ENCODE measurements at places on chromosomes 12 and 14. TPM values are rescaled to one million over a fixed set of nuclear protein-coding genes. Genes with fewer than 3 reads are reported as not detected.

GRCh38 chr14:22070119-22070982 is 396.7 kb upstream of the OR4E1 start:
- H3K4me1 ChIP-seq, result peaks cover 35% of the 10 kb centered on the region
- no peaks in the 10 kb centered on the region for H3K36me3 ChIP-seq
- peak; percentile 29 for DNase-seq
- peak overlapping the region; percentile 81 for H3K27ac ChIP-seq
- peaks cover 11% of the 10 kb centered on the region for H3K27me3 ChIP-seq

GRCh38 chr14:20998674-20999366 is at the start of gene SLC39A2:
SLC39A2 (plus strand) TSS chr14:20999293; CDS start chr14:20999447, 154 bp downstream.
- H3K4me3 ChIP-seq, result no peak within 1 kb of the TSS
- peaks cover 38% of the 10 kb centered on the region for H3K36me3 ChIP-seq
- H3K4me1 ChIP-seq, result peaks cover 2% of the 10 kb centered on the region
- DNase-seq, result no peak

DNA sequence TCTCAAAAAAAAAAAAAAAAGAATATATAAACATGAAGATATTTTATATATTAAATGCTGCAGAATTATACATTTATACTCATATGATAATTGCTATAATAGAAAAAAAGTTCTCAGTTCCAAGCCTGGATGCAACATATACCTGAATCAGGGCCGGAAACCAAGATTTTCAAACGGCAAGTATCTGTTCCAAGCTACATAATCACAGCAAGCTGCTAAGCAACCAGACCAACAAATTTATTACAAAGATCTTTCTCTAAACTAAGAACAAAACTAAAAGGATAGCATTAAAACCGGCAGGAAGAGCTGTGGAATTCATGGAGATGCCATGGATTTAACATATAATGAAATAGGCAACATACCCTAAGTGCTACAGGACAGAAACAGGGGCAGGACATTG is 7.1 kb downstream of the RACGAP1 start:
- H3K27ac ChIP-seq, result no peak overlapping the region
- H3K4me1 ChIP-seq, result no peaks in the 10 kb centered on the region
- no peak for DNase-seq
- no peak overlapping the region for H3K4me3 ChIP-seq
- H3K27me3 ChIP-seq, result no peaks in the 10 kb centered on the region

- H3K27me3 ChIP-seq, result no peaks in the 10 kb centered on the region
- peaks cover 55% of the 10 kb centered on the region for H3K4me1 ChIP-seq
- peak; percentile 40 for DNase-seq
- peak overlapping the region; percentile 87 for H3K4me3 ChIP-seq
- H3K36me3 ChIP-seq, result no peaks in the 10 kb centered on the region
- H3K27ac ChIP-seq, result peak overlapping the region; percentile 96
Observed at GRCh38 chr14:50520947-50521815, 11.2 kb downstream of the MAP4K5 start.

DNA sequence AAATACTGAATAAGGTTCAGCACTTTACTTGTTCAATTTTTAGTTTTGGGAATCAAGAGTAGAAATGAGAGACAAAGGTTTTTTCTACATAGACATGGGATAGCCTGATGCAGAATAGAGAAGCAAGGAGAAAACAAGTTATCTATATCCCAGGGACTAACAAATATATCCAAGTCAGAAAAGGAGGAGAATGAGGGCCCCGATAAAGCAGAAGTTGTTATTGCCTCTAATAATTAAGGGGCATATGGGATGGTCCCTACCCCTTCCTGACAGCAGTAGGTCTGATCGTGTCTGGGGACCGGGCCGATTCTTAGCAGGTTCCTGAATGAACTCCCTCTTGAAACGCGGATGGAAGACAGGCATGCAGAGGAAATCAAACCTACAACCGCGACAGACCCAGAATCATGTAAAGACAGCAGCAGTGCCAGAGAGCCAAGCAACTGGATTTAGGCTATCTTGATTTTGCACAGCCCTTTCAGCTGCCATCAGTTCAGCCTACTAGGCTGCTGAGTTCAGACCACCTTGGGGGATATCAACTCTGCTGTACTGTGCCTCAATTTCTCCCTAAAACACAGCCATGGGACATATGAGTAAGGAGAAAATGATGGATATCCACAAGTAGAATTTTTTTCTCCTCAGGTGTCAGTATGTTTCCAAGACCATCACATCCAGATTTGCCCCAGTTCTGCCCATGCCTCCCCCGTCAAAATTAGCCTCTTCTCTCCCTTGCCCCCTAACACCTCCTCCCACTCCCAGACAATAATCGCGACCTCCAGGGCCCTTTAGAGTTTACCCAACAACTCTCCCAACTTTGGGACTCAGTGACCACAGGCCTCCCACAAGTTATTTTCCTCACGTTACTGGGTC is 706 bp downstream of the PRMT5 start:
- no peak for DNase-seq
- H3K27ac ChIP-seq, result no peak overlapping the region
- peaks cover 5% of the 10 kb centered on the region for H3K27me3 ChIP-seq
- H3K4me1 ChIP-seq, result peaks cover 4% of the 10 kb centered on the region
- H3K4me3 ChIP-seq, result no peak overlapping the region

DNA sequence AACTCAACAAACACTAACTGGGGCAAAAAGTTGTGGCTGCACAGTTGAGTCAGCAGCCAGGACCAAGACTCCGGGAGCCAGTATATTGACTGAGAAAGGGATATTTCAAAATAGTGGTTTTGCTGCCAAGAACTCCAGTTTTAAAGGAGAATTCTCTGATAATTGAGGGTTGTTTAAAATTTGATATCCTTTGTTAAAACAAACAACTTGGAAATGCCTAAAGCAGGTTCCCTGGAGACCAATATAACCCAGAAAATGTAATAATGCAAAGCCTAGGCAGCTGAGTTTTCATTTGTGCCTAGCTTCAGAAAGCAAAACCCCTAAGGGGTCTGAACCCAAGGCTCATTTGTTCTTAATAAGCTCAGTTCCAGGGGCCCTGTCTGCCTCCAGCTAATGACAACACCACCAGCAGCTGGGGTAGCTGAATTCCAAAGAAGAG is 311.7 kb upstream of the CCDC196 start:
- no peak overlapping the region for H3K27ac ChIP-seq
- H3K4me1 ChIP-seq, result no peaks in the 10 kb centered on the region
- DNase-seq, result no peak
- no peak overlapping the region for H3K4me3 ChIP-seq
- no peaks in the 10 kb centered on the region for H3K27me3 ChIP-seq
- H3K36me3 ChIP-seq, result no peaks in the 10 kb centered on the region

- H3K36me3 ChIP-seq, result peaks cover 24% of the 10 kb centered on the region
- H3K4me3 ChIP-seq, result peak within 1 kb of the TSS; percentile 96
- DNase-seq, result peak; percentile 100
- H3K27me3 ChIP-seq, result peaks cover 22% of the 10 kb centered on the region
- H3K4me1 ChIP-seq, result peaks cover 44% of the 10 kb centered on the region
Observed at GRCh38 chr12:48716493-48717251, at the start of gene CCNT1. CCNT1 (minus strand) TSS chr12:48716707; CDS start chr12:48716675, 32 bp downstream.

DNA sequence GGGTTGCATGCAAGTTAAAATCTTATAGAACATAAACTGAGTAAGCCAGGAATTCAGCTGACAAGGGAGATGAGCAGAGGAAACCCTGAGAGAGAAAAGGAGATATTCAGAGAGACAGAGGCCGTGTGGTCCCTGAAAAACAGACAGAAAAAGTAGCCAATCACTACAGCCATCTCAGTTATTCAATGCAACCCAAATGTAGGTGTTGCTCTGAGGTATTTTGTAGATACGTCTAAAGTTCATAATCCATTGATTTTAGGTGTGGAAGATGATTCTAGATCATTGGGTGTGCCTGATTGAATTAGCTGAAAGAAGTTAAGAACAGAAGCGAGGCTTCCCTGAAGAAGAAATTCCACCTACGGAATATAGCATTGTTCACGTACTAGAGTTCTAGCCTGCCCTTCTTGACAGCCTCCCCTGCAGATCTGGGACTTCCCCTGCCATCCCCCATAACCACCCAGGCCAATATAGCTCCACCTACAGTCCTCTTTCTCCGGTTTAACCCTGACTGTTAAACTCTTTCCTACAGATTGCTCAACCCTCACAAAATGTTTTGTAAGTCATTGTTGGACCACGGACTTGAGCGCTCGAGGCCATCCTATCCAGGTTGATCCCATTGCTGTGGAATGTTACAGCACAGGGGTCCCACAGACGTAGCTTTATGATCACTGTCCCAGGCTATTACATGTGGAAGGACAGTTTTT is 21.7 kb downstream of the AICDA start:
- no peak overlapping the region for H3K4me3 ChIP-seq
- H3K27me3 ChIP-seq, result peaks cover 6% of the 10 kb centered on the region
- no peaks in the 10 kb centered on the region for H3K36me3 ChIP-seq

DNA sequence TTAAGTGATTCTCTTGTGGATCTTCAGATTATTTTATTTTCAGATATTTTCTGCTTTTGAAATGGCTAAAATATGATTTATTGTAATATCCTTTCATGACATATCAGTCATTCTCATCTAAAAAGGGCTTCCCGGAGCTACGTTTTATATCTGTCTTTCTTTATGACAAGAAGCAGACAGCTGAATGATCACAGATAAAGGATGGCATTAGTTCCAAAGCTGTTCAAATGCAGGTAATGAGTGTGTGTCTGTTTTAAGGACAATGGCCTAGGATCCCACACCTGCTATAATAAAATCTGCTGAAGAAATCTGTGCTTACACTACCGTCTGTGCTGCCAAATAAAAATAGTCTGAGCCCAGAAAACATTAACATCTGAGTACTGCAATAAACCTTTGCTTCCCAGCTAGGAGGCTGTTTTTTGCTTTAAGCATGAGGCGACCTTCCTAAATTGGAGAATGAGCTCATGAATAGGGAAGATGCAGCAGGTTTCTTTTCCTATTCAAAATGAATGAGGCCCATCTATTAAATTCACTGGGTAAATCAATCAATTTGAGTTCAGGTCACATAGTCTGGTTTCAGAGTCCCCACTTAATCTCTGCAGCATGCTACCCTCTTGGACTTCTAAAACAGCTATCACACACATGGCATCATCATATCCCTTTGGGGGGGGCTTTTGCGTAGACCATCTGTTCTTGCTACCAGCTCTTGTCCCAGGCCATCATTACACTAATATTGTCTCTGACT is 498.5 kb downstream of the NELL2 start:
- no peaks in the 10 kb centered on the region for H3K27me3 ChIP-seq
- no peak overlapping the region for H3K27ac ChIP-seq
- H3K4me1 ChIP-seq, result no peaks in the 10 kb centered on the region
- H3K4me3 ChIP-seq, result no peak overlapping the region

GRCh38 chr12:9122091-9122609 is 6.4 kb upstream of the A2M start:
- no peak overlapping the region for H3K4me3 ChIP-seq
- H3K27me3 ChIP-seq, result peaks cover 4% of the 10 kb centered on the region
- no peak for DNase-seq
- H3K27ac ChIP-seq, result no peak overlapping the region
- H3K36me3 ChIP-seq, result peaks cover 4% of the 10 kb centered on the region
- H3K4me1 ChIP-seq, result peaks cover 4% of the 10 kb centered on the region

DNA sequence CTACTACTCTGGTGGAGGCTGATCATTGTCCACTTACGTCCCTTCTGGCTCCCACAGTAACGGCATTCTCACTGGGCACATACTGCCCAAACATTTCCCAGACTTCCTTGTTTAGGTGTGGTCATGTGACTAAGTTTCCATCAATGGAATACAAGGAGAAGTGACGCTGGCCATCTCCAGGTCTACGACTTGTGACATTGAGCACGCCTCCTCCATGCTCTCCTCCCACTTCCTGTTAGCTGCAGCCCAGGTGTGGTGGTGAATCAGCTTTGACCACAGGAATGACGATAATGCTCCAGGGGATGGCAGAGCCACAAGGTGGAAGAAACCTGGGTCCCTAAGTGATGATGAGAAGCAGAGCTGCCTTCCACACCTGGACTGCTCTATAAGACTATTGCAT is 6.0 kb upstream of the SLC24A4 start:
- no peak for DNase-seq
- H3K27me3 ChIP-seq, result peaks cover 8% of the 10 kb centered on the region
- H3K36me3 ChIP-seq, result no peaks in the 10 kb centered on the region
- no peak overlapping the region for H3K4me3 ChIP-seq
- H3K4me1 ChIP-seq, result no peaks in the 10 kb centered on the region

DNA sequence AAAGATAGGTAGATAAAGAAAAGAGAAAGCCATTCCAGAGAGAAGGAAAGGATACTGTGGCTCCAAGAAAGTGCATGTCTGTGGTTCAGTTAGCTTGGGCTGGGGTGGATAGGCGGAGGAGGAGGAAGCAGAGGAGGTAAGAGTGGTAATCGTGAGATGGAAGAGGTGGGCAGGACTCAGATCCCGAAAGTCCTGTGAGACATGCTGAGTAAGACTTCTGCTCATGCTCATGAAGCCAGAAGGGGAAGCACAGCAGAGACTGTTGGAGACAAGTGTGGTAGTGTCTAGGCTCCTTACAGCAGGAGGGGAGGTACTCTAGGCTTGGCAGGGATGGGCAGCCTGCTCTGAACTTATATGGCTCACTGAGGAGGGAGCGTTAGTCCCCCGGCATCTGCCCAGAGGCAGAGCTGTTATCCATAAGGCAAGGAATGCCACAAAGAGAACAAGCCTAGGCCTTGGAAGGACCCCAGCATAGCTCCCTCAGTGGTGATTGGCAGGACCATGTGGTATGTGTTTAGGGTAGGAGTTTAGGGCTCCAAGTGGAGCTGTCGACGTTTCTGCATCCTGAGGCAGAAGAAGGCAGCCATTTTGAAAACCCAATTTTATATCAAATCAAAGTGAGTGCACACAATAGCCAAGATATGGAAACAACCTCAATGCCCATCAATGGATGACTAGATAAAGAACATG is 135.3 kb downstream of the SMOC1 start:
- no peak for DNase-seq
- H3K4me1 ChIP-seq, result peaks cover 16% of the 10 kb centered on the region
- no peak overlapping the region for H3K27ac ChIP-seq
- no peak overlapping the region for H3K4me3 ChIP-seq
- H3K36me3 ChIP-seq, result no peaks in the 10 kb centered on the region
- H3K27me3 ChIP-seq, result peaks cover 2% of the 10 kb centered on the region

DNA sequence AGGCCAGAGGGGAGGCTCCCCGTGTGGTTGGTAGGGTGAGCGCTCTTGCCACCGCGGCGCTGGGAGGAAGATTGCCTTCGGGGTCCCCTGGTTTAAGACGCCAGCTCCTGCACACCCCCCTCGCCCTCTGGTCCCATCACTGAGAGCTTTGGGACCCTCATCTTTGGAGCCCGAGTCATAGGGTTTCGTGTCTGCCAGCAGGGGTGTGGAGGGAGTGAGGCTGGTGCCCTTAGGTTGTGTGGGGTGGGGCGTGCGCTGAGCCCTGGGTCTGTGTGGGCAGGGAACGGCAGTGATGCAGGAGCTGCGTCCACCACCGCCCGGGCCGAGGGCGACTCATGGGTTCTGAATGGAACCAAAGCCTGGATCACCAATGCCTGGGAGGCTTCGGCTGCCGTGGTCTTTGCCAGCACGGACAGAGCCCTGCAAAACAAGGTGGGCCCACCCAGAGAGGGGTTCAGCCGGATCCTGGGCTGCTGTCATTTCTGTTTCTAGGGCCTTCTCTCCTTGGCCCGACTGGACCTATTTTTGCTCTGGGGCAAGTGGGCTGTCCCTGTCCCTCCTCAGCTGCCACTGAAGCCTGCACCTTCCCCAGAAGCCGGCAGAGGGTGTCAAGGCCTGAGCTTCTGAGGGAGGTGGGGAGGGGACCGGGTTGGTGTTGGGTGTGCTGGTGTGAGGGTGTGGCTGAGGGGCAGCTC is 12.1 kb downstream of the ACADS start:
- DNase-seq, result no peak
- peaks cover 1% of the 10 kb centered on the region for H3K27me3 ChIP-seq
- no peaks in the 10 kb centered on the region for H3K4me1 ChIP-seq
- H3K27ac ChIP-seq, result no peak overlapping the region
- no peak overlapping the region for H3K4me3 ChIP-seq

The SCFD1 gene
- 47.3 TPM for polyA plus RNA-seq

The KLHL33 gene
- polyA plus RNA-seq, result not detected

The CD27 gene
- polyA plus RNA-seq, result 25.4 TPM

Measured in immature natural killer cell (primary cell).